ENCODE measurements at places on chromosomes 16 and 17.

GRCh38 chr17:64638552-64639203 is 23.4 kb downstream of the SMURF2 start:
- DNase-seq, result no peak

DNA sequence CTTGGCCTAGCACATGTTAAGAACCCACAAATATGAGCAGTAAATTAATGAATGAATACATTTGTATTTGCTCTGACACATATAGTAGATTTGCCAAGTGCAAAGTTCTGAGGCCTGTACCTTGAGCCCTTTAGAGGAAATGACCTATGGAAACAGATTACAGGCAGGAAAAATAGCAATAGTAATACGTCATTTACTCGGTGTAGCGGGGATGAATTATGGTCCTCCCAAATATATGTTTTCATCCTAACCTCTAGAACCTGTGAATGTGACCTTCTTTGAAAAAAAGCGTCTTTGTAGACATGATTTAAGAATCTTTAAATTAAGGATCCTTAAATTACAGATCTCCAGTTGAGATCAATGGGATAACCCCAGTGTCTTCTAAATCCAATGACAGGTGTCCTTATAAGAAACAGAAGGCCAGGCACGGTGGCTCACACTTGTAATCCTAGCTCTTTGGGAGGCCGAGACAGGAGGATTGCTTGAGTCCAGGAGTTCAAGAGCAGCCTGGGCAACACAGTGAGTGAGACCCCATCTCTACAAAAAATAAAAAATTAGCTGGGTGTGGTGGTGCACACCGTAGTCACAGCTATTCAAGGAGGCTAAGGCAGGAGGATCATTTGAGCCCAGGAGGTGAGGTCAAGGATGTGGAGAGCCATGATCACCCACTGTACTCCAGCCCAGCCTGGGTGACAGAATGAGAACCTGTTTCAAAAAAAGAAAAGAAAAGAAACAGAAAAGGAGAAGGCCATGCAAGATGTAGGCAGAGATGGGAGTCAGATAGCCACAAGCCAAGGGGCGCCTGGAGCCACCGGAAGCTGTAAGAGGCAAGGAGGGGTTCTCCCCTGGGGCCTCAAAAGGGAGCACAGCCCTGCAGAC is 5.1 kb upstream of the ITPRIPL2 start:
- DNase-seq, result no peak

GRCh38 chr17:37025238-37025637 is 76.5 kb downstream of the AATF start:
- no peak for DNase-seq

GRCh38 chr17:45672301-45672700 is 111.8 kb upstream of the CRHR1 start:
- no peak for DNase-seq

DNA sequence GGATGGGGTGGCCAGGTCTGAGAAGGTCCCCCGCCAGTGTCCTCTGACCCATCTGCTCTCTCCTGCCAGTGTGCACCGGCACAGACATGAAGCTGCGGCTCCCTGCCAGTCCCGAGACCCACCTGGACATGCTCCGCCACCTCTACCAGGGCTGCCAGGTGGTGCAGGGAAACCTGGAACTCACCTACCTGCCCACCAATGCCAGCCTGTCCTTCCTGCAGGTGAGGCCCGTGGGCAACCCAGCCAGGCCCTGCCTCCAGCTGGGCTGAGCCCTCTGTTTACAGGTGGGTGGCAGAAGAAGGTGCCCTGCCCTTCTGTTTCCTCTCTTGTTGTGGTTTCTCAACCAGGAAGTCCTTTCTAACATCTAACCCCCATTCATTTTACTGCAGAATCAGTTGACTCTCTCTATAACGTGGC is 7.1 kb downstream of the ERBB2 start:
- DNase-seq, result no peak

GRCh38 chr16:70635336-70636016 is 10.9 kb upstream of the IL34 start:
- no peak for DNase-seq

- DNase-seq, result no peak
Observed at GRCh38 chr16:17468611-17469010, 2.1 kb downstream of the XYLT1 start.

GRCh38 chr17:50439008-50439407 is 13.0 kb downstream of the ACSF2 start:
- no peak for DNase-seq

DNA sequence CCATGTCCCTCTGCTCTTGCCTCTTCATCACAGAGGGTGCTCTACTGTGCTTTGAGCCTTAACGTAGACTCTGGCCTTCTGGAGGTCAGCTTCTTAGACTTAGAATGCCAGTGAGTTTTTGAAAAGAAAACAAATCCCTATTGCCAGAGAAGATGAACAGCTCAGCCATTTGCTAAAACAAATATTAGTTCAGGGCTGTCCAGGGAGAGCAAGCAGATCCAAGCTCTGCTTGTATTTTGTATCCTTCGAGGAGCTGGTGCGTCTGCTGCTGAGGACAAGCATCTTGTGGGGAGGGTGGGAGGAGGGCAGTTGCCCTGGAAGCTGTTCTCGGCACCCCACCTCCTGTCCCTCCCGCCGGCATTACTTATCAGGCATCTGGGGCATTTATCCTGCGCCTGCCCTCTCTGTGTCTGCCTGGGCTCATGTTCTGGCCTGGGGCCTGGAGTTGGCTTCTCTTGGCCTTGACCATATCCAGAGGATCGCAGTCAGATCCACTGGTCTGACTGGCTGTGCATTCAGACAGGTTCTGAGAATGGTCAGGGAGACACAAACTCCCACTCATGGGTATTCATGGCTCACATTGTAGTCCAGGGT is 173.1 kb upstream of the NLRP1 start:
- DNase-seq, result no peak

GRCh38 chr16:73054498-73054812 is 6.5 kb upstream of the ZFHX3 start:
- no peak for DNase-seq

- DNase-seq, result no peak
Observed at GRCh38 chr17:1733759-1734158, 8.9 kb upstream of the SERPINF2 start.

DNA sequence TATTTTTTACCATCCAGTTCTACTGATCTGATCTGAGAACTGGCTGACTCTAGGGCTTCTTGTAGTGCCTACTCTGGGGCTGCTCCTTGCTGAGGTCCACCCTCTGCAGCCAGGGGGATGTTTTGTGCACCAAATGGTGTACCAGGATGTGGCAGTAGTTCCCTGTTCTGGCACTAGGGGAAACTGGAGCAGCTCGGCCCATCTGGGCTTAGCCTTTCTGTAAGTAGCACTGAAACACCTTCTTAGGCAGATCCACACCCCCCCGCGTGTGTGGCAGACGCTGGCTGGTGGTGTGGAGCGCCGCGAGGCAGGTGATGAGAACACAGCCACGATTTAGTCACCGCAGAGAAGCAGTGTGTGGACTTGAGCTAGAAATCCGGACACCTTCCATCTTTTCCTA is 17.0 kb downstream of the DUSP14 start:
- no peak for DNase-seq

DNA sequence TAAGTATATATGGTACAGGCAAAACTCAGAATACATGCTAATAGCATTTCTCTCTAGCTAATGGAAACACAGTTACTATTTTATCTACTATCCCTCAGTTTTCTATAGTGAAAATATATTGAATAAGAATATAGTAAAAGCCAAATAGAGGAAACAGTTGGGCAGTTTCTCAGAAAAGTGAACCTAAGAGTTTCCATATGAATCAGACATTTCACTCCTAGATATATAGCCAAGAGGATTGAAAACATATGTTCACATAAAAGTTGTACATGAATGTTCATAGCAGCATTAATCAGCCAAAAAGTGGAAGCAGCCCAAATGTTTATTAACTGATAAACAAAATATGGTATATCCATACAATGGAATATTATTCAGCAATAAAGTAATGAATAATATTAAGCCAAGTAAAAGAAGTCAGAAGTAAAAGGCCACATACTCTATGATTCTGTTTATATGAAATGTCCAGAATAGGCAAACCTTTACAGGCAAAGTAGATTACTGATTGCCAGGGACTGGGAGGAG is 134.6 kb downstream of the CYB561 start:
- DNase-seq, result no peak

- DNase-seq, result no peak
Observed at GRCh38 chr16:6484081-6484480, 848.6 kb upstream of the RBFOX1 start.

- no peak for DNase-seq
Observed at GRCh38 chr16:71537643-71538042, 11.4 kb downstream of the CHST4 start.
